GM23248 (cell line): ENCODE measurements at places on chromosomes 12 and 14.

- DNase-seq: no peak
Measured at GRCh38 chr14:101589486-101590015, 28.3 kb downstream of the DIO3 start.

DNA sequence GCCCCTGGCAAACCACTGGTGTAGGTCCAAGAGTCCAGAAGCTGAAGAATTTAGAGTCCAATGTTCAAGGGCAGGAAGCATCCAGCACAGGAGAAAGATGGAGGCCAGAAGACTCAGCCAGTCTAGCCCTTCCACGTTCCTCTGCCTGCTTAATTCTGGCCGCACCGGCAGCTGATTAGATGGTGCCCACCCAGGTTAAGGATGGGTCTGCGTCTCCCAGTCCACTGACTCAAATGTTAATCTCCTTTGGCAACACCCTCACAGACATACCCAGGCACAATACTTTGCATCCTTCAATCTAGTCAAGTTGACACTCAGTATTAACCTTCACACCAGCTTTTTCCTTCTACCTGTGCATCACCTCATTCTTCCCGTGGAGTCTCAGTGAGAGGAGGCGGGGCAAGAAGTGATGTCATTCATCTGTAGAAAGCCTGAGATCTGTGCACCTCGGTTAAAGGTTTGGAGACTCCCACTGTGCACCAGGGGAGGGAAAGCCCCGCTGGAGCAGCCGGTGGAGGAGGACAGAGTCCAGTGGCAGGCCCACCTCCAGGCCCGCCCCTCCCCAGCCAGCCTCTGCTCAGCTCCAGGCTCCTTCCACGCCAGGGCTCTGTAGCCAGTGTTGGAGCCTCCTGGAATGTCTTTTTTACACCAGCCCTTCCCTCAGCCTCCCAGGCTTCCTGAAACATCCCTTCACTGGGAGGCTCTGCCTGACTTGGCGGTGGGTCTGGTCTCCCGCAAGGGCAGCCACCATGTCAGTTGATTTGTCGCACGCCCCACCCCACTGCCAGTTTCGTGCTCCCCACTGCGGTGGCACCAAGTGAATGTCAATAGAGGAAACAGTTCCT, 80.1 kb upstream of the DYNC1H1 start:
- DNase-seq: no peak

DNA sequence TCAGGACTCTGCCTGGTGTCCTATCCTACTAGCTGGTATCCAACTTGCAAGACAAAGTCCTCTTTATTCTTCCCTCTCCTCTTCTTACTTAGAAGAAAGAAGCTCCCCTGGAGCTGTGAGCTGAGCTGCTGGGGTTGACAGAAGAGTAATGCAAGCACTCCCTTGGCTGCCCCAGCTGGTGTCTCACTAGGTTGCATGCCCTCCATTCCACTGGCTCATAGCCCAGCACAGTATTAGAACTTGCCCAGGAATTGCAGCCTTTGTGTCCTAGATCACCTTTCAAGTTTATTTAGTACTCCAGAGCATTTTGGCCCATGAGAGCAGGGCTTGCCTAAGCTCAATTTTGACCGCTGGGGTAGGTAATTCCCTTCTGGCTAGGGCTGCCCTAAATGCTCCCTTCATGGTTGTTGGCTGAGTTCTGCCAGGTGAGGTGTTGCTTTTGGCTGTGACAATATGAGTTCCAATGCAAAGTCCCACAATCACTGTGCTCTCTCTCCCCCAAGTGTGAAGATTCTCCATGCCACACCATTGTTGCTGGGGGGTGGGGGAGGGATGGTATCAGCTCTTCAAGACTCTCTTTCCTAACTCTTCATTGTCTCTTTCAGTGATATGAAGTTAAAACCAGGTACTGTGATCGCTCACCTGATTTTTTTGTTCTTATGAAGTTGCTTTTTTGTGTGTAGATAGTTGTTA, 317.4 kb upstream of the DDHD1 start:
- peak; percentile 64 for DNase-seq

- DNase-seq: peak; percentile 85
Measured at GRCh38 chr12:19431407-19432308, 7.6 kb upstream of the AEBP2 start.

DNA sequence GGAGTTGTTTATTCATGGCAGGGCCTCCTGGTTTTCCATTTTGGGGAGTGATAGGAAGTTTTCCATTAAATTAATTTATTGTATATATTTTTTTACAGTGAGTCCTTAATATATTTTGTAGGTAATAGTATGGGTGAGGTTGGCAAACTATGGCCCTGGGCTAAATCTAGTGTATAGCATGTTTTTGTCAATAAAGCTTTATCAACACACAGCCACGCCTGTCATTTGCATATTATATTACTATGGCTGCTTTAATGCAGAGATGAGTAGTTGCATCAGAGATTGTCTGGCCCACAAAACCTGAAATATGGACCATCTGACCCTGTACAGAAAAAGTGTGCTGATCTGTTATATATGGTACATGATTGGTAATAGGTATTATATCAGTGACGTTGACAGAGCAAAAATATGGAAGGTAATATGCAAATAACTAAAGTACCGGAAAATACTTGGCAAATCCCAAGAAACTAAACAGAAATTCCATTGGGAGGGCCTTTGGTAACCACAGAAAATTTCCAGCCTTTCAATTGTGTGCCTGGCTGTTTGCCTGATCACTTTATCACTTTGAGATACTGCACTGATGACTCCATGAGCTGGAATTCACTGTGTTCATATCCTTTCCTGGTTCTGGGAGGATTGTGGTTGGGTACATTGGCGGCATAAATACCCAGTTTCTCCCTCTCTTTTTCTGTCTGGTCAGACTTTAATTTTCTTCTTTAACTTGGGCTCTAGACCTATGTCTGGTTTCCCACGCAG, 61.7 kb upstream of the RFLNA start:
- DNase-seq: peak; percentile 85

DNA sequence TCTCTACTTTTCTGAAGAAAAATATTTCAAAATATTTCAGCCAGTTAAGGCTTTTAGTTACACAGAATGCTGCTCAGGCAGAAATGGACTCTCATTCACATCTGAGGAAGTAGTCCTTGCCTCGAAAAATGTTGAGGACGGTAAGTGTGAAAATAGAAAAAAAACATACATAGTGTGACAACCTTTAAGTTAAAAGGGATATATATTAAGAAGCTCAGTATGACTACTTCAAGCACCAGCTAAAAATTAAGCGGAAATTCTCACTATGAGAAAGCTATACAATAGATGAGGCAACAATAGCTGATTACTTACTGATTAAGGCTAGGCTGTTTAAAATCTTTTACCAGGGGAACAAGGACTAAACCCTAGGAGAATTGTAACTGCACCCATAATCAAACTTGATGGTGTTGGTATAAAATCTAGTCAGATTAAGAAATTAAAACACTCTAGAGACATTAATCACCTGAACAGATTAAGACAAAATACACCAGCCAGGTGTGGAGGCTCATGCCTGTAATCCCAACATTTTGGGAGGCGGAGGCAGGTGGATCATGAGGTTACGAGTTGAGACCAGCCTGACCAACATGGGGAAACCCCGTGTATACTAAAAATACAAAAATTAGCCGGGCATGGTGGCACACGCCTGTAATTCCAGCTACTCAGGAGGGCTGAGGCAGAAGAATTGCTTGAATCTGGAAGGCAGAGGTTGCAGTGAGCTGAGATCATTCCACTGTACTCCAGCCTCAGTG, 53.9 kb downstream of the HNRNPC start:
- DNase-seq: no peak

DNA sequence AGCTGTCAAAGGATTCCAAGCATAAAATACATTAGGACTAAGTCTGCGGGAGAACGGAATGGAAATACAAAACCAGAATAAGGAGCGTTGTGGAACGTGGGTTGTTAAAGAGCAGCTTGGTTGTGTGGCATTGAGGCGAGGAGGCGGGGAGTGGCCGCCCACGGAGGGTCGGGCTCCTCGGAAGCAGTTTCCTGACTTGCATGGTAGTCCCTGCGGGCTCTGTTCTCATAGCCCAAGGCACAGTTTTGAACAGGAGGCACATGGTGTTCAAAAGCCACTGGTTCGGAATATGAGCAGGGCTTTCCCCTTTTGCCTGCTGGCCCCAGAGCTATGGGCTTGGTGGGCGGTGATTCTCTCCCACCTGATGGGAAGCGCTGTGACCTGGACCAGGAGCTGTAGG, 12.2 kb downstream of the DDX51 start:
- no peak for DNase-seq

DNA sequence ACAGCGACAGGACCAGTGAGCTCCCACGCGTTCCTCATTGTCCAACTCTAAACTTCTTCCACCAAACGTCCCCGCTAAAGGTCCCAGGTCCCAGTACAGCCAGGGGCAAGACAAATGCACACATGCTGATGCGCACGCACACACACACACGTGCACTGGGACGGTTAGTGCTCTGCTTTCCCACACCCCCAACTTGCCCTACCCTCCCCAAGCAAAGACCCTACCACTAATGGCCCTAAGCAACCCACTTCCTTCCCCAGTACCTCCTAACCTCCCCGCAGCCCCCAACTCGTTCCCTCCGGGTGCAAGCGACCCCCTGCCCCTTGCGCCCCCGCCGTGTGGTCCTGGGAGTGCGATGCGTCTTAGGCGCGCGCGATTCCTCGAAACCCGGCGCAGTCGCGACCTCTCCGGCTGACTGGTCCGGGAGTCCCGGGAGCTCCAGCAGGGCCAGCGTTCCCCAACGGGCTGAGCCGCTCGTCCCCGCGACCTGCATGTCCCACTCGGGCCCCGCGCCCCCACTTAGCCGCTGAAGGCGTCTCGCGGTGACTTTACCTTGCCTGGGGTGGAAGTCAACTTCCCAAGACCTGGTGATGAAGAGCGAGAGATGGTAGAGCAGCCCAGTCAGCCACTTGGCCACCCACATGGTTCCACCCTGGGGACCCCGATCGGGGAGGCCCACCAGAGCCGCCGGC, 578 bp downstream of the ADAMTS20 start:
- DNase-seq: peak; percentile 2

DNA sequence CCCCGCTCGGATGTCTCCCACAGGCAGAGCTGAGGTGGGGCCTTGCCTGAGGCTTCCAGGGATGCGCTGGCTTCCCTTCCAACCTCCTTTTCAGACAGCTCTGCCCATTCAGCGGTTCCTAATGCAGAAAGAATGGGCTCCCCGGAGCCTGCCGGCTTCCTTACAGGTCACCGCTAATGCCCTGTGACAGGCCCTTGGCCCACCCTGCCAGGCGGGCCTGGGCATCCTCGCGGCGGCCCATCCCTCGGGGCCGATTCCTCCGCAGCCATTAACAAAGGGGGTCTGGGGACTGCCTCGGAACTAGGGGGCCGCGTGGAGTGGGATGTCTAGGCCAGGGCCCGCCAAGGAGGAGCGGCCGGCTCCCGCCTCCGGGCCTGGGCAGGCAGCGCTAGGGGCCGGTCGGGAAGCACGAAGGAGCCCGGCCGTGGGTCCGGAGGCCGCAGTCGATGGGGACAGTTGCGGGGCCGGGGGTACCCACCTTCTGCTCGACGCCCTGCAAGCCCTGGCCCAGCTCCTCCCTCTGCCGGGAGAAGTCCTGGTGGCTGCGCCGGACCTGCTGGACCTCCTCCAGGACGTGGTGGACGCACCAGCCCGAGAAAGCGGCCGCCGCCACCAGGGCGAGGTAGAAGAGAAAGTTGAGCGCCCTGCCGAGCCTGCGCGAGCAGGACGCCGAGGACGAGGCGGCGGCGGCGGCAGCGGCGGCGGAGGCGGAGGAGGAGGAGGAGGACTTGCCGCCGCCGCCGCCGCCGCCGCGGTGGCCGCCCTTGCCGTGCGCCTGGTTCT, 738 bp downstream of the CKAP4 start:
- DNase-seq: peak; percentile 89

DNA sequence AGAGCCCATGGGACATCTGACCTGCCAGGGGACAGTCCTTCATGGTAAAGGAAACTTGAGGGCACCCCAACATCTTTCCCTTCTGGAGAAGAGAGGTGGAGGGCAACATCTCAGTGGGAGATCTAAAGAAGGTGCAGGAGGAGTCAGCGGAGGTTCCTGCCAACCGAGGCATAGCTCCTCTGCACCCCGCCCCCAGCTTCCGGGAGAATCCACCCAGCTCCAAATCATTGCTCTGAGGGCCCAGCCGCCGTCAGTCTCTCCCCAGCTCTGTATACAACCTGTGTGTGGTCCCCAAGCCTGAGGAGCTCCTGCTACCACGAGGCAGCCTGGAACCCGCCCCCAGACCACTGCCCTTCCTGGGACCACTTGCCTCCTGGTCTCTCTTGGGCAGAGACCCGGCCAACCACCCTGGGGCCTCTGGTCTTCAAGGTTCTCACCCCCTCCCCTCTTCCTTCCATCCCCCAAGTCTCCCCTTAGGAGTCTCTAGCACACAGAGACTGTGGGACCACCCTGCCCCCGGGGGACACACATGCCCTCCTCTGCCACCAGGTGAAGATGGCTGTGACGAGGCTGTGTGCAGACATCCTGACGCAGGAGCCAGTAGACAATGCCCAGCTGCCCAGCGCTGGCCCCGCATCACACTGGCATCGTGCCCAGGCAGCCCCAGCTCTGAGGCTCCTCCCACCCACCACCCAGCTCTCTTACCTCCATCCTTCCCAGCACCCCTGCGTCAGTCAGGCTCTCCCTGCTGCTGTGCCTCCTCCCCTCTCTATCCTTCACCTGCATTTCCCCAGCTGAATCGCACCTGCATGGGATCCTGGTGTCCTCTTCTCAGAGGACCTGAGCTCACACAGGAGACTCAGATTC, 13.0 kb upstream of the NUDT14 start:
- peak; percentile 38 for DNase-seq

DNA sequence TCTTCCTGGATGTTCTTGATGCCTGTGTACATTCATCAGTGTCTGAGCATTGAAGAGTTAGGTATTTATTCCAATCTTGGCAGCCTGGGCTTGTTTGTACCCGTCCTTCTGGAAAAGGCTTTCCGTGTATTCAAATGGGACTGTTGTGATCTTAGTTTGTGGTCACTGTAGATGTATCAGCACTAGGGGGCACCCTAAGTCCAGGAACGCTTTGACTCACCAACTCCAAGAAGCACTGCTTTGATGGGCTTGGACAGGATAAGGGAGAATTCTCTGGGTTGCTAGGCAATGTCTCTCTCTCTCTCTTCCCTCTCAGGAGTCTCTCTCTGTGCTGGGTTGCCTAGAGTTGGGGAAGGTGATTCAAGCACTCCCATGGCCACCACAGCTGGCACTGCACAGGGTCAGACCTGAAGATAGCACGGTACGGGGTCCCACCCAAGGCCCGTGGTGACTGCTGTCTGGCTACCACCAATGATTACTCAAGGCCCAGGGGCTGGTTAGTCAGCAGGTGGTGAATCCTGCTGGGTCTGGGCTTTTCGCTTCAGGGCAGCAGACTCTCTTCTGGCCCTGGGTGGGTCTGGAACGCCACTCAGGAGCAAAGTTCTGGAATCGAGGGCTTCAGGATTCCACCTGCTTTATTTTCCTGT, 211.1 kb upstream of the RGS6 start:
- DNase-seq: peak; percentile 87

DNA sequence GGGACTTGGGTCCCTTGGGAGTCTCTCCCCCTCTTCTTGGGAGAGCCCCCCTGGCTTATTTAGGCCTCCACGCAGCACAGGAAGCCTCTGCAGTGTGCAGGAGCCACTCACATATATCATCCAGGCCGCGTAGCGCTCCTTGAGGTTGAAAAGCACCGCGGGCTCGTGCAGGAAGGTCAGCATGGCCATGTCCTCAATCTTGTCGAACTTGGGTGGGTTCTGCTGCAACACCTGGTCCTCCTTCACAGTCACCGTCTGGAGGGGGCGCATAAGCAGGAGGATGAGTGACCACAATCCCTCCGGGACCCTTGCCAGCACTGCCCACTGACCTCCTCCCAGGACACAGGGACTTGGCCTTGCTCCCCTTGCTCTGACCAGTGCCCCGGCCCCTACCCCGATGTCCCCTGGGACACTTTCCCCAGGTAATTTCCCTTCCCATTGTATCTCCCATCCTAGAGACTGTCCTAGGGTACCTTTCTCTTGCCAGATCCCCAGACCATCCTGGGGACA, 2.5 kb downstream of the MYH6 start:
- DNase-seq: no peak

- DNase-seq: no peak
Measured at GRCh38 chr14:99133636-99134515, 138.1 kb downstream of the BCL11B start.
